ENCODE measurements at places on chromosomes 5 and 9.
A peak's percentile ranks its signal among the peaks of the same experiment; 100 is the strongest.

GRCh38 chr9:27150746-27151406 lies 41.9 kb downstream of the TEK start:
- DNase-seq: peak; percentile 15

- no peak for DNase-seq
Observed at GRCh38 chr5:139462586-139463276, at the start of gene ECSCR. Gene ECSCR (minus strand): TSS chr5:139462743. CDS start chr5:139462670, 73 bp downstream.

- peak; percentile 20 for DNase-seq
Observed at GRCh38 chr9:97737429-97737828, 40.3 kb upstream of the XPA start.

GRCh38 chr9:95435074-95435728 lies 81.6 kb downstream of the PTCH1 start:
- DNase-seq: no peak

GRCh38 chr5:92374859-92375258 lies 991.7 kb upstream of the ARRDC3 start:
- DNase-seq: no peak

- DNase-seq: no peak
Observed at GRCh38 chr5:172313915-172314314, 30.4 kb upstream of the UBTD2 start.

GRCh38 chr5:78132507-78132906 lies 162.0 kb downstream of the AP3B1 start:
- no peak for DNase-seq

DNA sequence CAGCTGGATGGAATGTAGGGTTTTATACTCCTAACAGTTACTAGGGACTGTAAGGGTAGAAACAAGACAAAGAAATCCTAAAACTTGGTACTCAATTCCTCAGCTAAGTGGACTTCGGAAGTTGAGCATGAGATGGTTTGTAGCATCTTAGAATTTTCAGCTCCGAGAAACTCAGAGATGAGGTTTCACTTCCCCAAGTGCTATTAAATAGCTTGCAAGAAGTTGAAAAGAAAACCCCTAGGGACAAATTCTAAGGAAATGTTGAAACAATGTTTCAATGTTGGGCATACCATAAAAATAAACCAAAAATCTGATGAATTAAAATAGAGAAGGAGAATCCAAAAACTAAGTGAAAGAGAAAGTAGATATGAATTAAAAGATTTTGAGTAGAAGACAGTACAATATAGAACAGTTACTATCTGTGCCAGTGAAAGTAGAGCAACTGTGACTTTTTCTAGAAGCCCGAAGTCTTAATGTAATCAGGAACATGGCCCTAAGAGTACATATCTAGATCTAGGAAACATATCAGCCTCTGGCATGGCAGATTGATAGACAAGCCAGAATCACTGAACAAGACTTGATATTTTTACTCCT lies 308.6 kb upstream of the RGMB start:
- DNase-seq: no peak

- no peak for DNase-seq
Observed at GRCh38 chr5:113162208-113162607, 185.6 kb downstream of the DCP2 start.

GRCh38 chr5:168578006-168578405 lies 1.2 kb downstream of the PANK3 start:
- peak; percentile 67 for DNase-seq

DNA sequence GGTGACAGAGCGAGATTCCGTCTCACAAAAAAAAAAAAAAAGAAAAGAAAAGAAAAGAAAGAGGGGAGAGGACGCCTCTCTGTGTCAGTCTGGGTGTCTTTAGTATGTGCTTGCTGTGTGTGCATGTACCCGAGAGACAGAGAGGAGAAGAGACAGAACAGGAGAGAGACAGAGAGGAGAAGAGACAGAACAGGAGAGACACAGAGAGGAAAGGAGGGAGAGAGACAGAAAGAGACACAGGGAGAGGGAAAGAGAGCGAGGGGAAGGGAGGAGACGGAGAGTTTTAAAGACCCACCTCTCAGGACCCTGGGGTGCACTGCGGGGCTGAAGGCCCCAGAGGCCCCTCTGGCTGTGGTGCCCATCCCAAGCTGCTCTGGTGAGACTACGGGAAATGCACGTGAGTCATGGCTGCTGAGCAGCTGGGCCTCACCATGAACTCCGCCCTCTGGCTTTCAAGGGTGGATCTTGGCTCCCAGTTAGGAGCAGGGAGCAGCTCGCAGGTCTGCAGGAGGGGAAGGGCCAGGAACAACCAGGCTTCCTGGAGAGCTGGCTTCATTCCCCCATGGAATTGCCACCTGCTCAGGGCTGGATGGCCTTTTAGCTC lies 7.9 kb downstream of the SLC6A3 start:
- peak; percentile 57 for DNase-seq

- no peak for DNase-seq
Observed at GRCh38 chr9:109922617-109923470, 142.8 kb downstream of the PALM2AKAP2 start.

- no peak for DNase-seq
Observed at GRCh38 chr5:77990020-77990419, 213.9 kb upstream of the TBCA start.

- DNase-seq: peak; percentile 96
Observed at GRCh38 chr5:113204525-113205161, 228.0 kb downstream of the DCP2 start.

- DNase-seq: no peak
Observed at GRCh38 chr9:5040730-5041389, 55.8 kb downstream of the JAK2 start.

GRCh38 chr9:106648799-106649198 lies 214.2 kb upstream of the ZNF462 start:
- peak; percentile 32 for DNase-seq

- DNase-seq: no peak
Observed at GRCh38 chr9:86626802-86627201, 272.6 kb upstream of the TUT7 start.

GRCh38 chr9:137798901-137799629 lies 78.5 kb upstream of the CACNA1B start:
- no peak for DNase-seq

DNA sequence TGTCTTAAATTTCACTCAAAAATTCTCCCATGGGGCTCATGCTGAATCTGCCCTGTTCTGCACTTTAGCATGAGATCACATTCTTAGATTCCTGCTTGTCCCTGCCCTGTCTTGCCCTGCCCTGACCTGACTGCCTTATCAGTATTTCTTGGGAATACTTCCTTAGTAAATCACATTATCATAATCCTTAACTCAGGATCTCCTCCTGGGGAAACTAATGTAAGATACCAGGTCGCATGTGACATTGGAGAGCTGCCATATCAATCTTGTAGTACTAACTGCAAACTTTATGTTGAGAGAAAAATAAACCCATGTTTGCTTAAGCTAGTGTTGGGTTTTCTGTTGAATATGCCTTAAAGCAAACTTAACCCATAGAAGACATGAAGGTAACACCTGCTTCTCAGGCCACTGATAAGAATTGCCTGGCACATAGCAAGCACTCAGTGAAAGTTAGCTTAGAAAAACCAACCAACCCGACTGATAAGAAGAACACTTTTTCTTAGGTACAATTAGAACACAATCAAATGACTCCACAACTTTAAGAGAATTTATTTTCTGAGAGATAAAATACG lies 53.3 kb downstream of the IL33 start:
- DNase-seq: no peak

DNA sequence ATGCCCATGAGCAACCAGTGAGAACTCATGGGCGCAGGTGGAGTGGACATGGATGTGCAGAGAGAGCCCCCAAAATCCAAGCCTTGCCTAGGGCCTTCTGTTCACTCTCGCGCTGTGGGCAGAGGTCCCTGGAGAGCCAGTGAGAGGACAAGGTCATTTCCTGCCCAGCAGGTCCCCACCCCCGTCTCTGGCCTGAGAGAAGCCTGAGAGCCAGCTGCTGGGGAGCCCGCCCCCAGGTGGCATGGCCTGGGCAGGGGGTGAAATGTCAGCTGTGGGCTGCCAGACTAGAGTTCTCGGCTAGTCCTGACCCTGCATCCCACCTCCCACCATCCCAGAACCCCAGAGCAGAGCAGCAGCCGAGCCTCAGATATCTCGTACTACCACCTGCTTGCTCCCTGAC lies 85.3 kb downstream of the BARX1 start:
- DNase-seq: no peak

GRCh38 chr9:118367383-118367782 lies 663.2 kb downstream of the TLR4 start:
- DNase-seq: no peak

DNA sequence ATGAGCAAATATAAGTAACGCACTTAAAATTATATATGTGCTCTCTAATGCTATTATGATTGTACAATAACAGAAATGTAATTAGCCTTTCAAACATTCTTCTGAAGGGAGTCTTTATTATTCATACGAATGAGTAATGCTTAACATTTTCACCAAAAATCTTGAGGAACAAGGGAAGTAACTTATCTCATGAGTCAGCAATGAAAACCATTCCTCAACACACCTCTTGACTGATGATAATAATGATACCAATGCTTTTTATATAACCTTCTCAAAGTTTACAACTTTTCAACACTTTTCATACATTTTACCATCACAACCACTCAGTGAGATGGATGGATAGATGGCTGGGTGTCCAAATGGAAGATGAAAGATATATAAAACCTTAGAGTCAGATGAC lies 369.3 kb downstream of the BNC2 start:
- DNase-seq: peak; percentile 20

- DNase-seq: no peak
Observed at GRCh38 chr5:43701227-43701626, 98.2 kb downstream of the NNT start.

- peak; percentile 1 for DNase-seq
Observed at GRCh38 chr9:26786564-26786963, 106.0 kb downstream of the CAAP1 start.

GRCh38 chr5:178624631-178625546 lies 2.0 kb downstream of the CLK4 start:
- peak; percentile 31 for DNase-seq

- DNase-seq: no peak
Observed at GRCh38 chr5:617896-618295, 5.8 kb downstream of the CEP72 start.

DNA sequence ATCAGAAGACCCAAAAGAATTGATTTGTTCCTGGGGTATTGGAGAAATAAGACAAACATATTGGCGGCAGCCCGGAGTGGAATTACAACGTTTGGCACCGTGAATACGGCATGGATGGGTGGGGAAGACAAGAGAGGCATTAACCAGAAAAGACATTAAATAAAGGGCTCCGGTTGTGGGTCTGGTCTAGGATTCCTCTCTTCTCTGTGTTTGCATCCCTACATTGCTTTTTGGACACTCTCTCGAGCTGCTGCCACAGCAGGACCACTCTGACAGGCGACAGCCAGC lies 138.7 kb upstream of the PALM2AKAP2 start:
- no peak for DNase-seq

DNA sequence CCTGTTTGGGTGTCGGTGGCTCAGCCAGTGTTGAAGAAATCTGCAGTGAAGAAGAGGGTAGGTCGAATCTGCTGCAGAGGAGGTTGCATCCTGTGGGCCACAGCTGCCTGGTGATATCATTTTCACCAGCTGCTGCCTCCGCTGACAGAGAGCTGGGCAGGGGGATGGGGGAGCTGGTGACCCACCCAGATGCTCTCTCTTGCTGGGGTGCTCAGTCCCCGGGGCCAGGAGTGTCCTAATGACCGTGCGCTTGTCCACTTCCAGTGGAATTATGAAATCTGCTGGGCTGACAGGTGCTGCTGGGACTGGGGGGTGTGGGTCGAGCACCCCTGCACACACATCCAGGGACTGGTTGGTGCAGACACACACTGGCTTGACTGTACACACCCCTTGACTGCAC lies 83.2 kb upstream of the IRX4 start:
- no peak for DNase-seq

Measured in MCF 10A (cell line).